ENCODE measurements at places on chromosomes 7 and 10.
A peak's percentile ranks its signal among the peaks of the same experiment; 100 is the strongest.

DNA sequence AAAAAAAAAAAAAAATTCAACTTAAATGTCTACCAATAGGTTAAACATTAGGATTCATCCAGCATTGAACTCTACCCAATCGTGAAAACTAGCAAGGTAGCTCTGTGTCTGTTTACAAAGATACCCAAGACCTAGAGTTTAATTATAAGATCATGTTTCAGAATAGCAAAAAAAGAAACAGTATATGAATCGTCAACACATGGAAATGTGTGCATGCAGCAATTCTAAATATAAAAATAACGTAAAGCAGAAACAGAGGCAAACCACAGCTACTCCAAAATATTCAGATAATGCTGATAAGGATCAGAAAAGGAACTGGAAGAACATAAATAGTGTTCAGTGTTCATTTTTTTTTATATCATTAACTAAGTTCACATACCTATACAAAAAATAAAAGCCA, 68.7 kb downstream of the AFAP1L2 start:
- DNase-seq: no peak

DNA sequence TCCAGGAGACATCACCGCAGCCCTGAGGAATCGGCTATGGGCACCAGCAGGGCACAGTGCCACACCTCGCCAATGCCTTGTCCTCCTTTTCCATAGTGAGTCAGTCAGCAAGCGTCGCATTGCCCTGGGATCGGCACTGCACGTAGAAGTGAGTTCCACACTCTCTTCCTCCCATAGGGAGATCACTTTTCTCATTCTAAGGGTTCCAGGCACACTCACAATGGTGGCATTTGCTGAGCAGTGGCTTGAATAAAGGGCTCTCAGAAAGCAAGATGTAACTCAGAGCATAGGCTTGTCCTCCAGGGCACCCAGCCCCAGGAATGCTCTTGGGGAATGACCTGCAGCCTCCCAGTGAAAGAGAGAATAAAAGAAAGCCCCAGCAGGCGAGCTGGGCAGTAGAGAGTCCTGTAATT, 1.1 kb upstream of the VIM start:
- no peak for DNase-seq

DNA sequence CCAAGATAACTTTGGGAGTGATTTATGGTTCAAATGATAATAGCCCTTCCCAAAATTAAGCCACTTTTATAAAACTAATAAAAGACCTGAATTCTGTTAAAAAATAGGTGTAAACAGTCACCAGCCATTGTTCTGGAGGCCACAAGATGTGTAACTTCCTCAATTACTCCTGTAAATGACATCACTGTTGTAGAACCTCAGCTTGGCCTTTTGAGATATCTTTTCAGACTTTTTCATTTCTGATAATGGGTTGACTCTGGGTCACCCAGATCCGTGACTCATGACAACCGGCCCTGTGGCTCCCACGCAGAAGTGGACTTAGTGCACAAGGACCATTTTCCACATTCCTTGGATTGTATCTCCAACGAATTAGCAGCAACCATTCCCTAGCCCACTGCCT, 106.6 kb downstream of the DKK1 start:
- DNase-seq: peak; percentile 25

DNA sequence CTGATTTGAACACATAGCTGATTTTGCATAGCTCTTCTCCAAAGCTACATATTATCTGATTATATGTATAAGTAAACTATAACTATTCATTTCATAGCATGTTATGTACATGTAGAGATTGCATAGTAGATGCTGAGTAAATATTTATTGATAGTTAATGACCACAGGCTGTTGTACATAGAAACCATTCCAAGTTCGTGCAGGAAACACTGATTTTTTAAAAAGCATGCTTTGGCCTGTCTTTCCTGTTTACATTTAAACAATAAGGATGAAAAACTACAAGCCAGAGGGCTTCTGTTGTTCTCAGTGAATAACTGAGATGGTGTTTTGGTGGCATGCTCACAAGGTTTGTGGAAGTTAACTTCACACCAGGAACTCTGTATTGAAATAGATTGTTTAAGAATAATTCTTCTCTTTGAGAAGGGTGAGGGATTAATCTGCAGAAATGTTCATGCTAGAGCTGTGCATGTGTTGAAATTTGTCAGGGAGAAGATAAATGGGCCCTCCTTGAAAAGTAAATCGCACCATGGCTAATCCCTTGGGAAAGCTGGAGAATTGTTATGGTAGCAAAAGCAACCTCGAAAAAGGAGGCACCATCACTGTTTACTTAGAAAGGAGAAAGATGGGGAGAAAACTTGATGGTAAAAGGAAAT, 120.2 kb upstream of the SP8 start:
- DNase-seq: no peak

DNA sequence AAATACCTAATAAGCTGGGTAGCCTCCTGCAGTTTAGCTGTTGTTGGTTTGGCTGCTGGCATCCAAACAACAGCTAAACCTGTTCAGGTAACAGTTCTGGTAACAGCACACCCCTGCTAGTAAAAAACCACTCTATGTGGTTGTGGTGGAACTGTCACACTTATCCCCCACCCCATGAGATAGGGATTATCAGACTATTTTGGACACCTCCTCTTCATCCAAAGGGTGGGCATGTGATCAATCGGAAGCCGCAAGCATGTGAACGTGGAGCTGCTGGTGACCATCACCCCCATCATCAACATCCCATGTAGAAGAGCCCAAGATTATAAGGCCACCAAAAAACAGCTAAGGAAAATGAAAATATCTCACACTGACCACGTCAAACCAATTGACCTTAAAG, 2.5 kb downstream of the MTPAP start:
- no peak for DNase-seq

DNA sequence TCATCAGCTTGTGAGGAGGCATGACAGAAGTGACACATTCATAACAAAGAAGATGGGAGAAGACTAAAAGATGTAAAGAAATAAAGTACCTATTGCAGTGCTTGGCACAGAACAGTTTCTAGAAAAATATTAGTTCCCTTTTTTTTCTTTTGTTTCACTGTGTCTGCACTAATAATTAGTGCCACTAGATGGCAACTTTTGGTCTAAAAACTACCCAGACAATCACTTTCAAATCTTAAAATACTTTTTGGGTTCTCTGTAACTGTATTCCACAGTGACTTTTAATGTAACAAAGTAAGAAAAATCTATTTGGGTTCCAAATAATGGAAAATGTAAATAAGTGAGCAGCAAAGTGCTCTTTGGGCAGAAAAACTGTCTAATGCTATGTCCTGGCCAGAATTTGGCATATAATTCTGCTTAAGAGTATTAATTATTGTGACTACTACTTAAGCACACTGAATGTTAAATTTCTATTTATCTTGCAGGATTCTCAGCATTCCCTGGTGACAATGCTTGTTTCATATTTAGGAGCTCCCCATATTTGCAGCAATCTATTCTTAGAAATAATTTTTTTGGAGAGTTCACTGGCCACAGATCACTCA, 134.8 kb upstream of the KIF5B start:
- DNase-seq: no peak

DNA sequence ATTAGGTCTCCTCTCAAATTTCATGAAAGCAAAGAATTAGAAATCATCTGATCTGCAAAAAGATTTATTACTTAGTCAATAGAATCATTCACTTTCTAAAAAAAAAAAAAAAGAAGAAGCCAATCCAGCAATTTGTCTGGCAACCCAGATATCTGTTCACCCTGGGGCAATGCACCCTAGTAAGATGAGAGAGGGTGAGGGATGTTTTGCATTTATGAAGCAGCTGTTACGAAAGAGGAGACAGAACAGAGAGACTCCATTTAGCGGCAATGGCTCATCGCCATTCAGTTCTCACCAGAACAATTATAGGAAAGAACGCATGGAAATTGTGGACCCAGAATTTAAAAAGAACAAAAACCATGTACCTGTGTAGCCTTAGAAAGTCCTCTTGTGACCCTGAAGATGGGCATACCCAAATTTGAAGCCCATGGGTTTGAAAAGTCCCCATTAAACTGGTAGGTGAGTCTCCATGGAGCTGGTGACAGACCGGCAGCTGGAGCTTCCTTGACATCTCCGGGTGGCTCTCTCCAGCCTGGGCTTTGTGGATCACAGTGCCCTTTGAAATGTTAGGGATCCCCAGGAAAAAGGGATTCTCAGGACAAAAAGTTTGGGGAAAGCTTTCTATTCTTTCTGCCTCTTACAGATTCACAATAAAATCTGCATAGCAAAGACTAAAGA, 45.5 kb upstream of the CCDC3 start:
- no peak for DNase-seq

GRCh38 chr10:94299417-94299816, 63.3 kb downstream of the NOC3L start:
- DNase-seq: peak; percentile 70

Data from brain microvascular endothelial cell (primary cell).